ENCODE measurements at places on chromosomes 16 and 17. TPM values are rescaled to one million over a fixed set of nuclear protein-coding genes. Genes with fewer than 3 reads are reported as not detected.

GRCh38 chr17:81109957-81110356, 55.4 kb upstream of the PVALEF start:
- no peak for DNase-seq
- no peak overlapping the region for H3K27ac ChIP-seq
- H3K4me1 ChIP-seq = no peaks in the 10 kb centered on the region
- no peaks in the 10 kb centered on the region for H3K27me3 ChIP-seq

GRCh38 chr17:61402073-61402541, 2.5 kb downstream of the TBX2 start:
- peaks cover 6% of the 10 kb centered on the region for H3K36me3 ChIP-seq
- DNase-seq = no peak
- peaks cover 8% of the 10 kb centered on the region for H3K27me3 ChIP-seq
- no peak overlapping the region for H3K27ac ChIP-seq
- H3K4me3 ChIP-seq = peak overlapping the region; percentile 10

DNA sequence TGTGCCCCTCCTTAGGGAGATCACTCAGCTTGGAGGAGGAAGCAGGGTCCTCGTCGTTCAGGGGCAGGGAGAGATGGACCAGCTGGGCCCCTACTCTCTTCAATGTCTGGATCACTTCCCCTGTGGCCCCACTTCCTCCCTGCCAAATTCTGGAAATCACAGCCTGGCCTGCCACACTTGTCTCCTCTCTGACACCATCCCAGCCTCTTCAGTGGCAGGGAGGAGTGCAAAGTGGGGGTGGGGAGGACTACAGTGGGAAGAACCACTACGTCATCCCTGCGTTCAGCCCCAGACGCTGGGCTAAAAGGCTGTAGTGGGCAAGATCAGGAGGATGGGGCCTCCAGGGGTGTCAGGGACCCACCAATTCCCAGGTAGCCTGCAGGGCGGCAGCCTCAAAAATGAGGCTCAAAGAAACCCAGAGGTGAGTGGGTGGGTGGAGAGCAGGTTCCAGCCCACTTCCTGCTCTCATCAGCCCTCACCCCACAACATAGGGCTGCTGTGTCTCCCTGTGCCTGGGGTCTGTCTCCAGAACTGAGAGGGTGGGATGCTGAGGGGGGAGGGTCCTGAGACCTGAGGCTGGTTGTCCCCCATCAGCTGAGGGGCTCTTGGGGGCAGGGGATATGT, 25.0 kb upstream of the TAC4 start:
- H3K36me3 ChIP-seq = no peaks in the 10 kb centered on the region
- H3K4me1 ChIP-seq = no peaks in the 10 kb centered on the region
- peaks cover 26% of the 10 kb centered on the region for H3K27me3 ChIP-seq
- H3K27ac ChIP-seq = no peak overlapping the region
- no peak for DNase-seq

GRCh38 chr17:55765472-55765871, 14.6 kb downstream of the PCTP start:
- no peak for DNase-seq
- H3K4me3 ChIP-seq = no peak overlapping the region
- H3K36me3 ChIP-seq = peaks cover 3% of the 10 kb centered on the region
- H3K27me3 ChIP-seq = no peaks in the 10 kb centered on the region

DNA sequence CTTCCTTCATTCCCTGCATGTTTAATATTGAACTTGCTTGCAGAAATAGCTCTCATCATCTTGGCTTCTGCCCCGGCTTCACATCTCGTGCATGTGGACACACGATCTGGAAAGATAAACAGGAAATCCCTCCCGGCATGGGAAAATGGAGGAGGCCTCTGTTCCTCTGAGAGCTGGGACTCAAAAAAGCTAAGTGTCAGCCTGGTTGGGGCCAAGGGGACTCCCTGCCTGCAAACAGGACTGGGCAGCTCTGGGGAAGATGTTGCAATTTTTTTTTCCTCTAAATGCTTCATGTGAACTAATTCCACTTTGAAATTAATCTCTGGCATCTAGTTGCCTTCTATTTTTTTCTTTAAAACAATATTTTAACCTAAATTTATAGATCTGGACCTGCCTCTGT, 24.8 kb downstream of the ITPRIPL2 start:
- H3K27me3 ChIP-seq = no peaks in the 10 kb centered on the region
- H3K4me1 ChIP-seq = peaks cover 44% of the 10 kb centered on the region
- DNase-seq = no peak

GRCh38 chr16:15572329-15573001, 70.5 kb downstream of the MARF1 start:
- H3K36me3 ChIP-seq = peaks cover 16% of the 10 kb centered on the region
- no peaks in the 10 kb centered on the region for H3K27me3 ChIP-seq
- H3K27ac ChIP-seq = no peak overlapping the region
- H3K4me3 ChIP-seq = no peak overlapping the region
- no peaks in the 10 kb centered on the region for H3K4me1 ChIP-seq
- no peak for DNase-seq

SLC6A2 gene
- not detected for total RNA-seq

Measured in chondrocyte (in vitro differentiated cells).